ENCODE measurements at places on chromosomes 16 and 17.
A peak's percentile ranks its signal among the peaks of the same experiment; 100 is the strongest.

GRCh38 chr17:80826955-80827645 is 164.5 kb upstream of the CHMP6 start:
- DNase-seq: peak; percentile 36

GRCh38 chr17:43881758-43882505 is 25.4 kb downstream of the MPP2 start:
- no peak for DNase-seq

- peak; percentile 52 for DNase-seq
Measured at GRCh38 chr17:43880420-43880991, 26.8 kb downstream of the MPP2 start.

- no peak for DNase-seq
Measured at GRCh38 chr17:18937981-18938691, 13.8 kb upstream of the SLC5A10 start.

DNA sequence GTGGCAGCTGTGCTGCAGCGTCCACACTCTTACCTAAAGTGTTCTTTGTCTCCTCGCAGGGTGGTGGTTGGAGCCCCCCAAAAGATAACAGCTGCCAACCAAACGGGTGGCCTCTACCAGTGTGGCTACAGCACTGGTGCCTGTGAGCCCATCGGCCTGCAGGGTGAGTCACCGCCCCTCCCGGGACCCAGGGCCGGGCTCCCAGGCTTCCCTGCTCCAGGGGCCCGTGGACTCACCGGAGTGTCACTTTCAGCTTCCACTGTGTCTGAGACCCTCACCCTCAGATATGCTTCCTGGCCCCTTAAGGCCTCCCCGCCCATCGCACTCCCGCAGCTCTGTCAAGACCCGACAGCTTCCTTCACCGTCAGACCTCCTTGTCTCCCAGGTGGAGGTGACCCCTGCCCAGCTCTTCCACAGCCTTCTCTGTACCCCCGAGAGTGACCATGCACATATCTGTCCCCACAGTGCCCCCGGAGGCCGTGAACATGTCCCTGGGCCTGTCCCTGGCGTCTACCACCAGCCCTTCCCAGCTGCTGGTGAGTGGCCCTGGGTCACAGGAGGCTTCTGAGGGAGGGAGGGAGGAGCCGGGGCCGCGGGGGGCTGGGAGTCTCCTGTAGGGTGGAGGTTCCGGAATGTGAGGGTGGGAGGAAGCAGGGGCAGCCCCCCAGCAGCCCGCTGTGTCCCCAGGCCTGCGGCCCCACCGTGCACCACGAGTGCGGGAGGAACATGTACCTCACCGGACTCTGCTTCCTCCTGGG is 1.8 kb downstream of the ITGAX start:
- no peak for DNase-seq

All from activated CD4-positive, alpha-beta T cell treated with anti-CD3 and anti-CD28 coated beads, Interleukin-2, amount 50 U/mL, for 16 hours (primary cell).